ENCODE measurements at places on chromosomes 3 and 15. TPM values are rescaled to one million over a fixed set of nuclear protein-coding genes. Genes with fewer than 3 reads are reported as not detected.

DNA sequence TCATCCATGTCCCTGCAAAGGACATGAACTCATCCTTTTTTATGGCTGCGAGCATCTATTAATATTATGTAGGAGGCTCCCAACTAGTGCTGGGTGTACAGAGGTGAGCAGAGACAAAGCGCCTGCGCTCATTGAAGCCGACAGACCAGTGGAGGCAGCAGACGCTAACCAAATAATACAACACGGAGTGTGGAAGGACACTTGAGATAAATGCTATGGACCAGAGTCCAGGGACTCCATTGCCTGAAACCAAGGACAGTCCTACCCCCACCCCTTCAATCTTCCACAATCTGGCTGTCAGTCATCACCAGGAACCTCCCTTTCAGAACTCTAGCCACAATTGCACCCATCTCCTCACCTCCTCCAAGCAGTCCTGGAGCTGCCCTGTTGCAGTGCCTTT, 41.5 kb downstream of the KLHL6 start:
- H3K27me3 ChIP-seq, result peaks cover 27% of the 10 kb centered on the region
- H3K36me3 ChIP-seq, result no peaks in the 10 kb centered on the region
- no peak overlapping the region for H3K4me3 ChIP-seq
- H3K4me1 ChIP-seq, result no peaks in the 10 kb centered on the region
- no peak overlapping the region for H3K27ac ChIP-seq

- H3K27ac ChIP-seq, result no peak overlapping the region
- DNase-seq, result no peak
- H3K4me1 ChIP-seq, result peaks cover 5% of the 10 kb centered on the region
- no peak overlapping the region for H3K4me3 ChIP-seq
- no peaks in the 10 kb centered on the region for H3K36me3 ChIP-seq
- H3K27me3 ChIP-seq, result no peaks in the 10 kb centered on the region
Observed at GRCh38 chr3:129310111-129311011, 31.7 kb downstream of the HMCES start.

DNA sequence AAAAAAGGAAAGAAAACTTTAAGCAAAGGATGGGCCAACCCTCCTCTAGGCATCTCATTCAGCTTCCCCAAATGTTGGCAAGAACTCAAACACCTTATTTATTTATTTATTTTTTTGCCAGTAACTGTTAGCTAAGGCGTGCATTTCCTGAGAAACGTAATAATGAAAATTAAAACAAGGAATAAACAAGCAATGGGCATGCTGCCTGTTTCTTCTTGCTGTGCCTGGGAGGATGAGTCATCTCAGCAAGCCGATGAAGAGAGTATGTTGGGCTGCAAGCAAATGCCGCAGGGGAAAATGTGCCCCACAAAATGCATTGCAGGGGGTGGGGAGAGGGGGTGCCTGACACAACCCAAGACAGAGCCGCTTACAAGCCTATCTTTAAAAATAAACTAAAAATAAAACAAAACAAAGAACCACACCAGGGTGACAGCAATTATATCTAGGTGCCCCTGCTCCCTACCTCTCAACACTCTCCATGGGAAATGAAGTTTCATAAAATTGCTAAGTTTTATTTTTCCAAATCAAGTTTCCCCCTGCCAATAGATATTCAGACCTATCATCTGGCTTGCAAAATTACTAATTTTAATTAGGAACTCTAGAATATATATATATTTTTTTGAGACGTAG, 40.3 kb downstream of the EIF4E3 start:
- peaks cover 12% of the 10 kb centered on the region for H3K4me1 ChIP-seq
- DNase-seq, result peak; percentile 86
- H3K27ac ChIP-seq, result no peak overlapping the region
- H3K36me3 ChIP-seq, result no peaks in the 10 kb centered on the region
- no peaks in the 10 kb centered on the region for H3K27me3 ChIP-seq

DNA sequence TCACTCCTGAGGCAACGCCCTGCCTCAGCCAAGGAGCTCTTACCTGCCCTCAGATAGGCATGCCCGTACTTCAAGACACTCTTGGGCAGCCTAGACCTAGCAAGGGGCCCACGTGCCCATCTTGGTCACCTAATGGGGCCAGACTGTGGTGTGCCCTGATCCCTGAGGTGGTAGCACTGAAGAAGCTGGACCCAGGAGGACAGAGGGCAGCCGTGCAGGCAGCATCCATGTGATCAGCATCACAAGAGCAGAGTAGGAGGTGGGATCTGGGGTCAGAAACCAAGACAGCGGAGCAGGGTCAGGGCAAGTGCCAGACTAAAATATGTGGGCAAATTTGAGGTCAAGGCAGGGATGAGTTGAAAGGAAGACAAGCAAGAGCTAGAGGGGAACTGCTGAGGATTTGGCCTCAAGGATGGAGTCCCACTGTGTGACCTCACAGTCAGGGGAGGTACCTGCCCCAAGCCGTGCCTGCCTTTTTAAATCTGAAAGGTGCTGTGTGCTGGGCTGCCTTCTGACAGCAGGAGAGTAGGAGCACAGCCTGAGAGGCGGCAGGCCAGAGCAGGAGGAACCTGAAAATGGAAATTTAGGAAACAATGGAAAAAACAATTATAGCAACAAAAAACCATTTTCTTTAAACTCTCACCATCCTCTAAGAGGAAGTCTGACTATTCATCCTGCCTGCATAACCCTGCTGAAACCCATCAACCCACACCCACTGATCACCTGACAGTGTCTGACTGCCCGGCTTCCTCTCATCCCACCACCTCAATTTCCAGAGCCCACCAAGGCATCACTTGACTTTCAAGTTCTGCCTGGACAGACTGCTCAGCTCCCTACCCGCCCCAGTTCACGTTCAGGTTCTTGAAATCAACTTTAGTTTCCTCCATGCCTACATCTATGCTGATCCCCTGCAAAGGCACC, 7.3 kb downstream of the ZBTB38 start:
- H3K4me3 ChIP-seq, result no peak overlapping the region
- no peak overlapping the region for H3K27ac ChIP-seq
- peaks cover 40% of the 10 kb centered on the region for H3K36me3 ChIP-seq
- peaks cover 12% of the 10 kb centered on the region for H3K4me1 ChIP-seq
- H3K27me3 ChIP-seq, result no peaks in the 10 kb centered on the region
- no peak for DNase-seq

GRCh38 chr15:93247466-93248121, 158.6 kb upstream of the RGMA start:
- H3K4me3 ChIP-seq, result no peak overlapping the region
- H3K27ac ChIP-seq, result no peak overlapping the region
- DNase-seq, result no peak
- no peaks in the 10 kb centered on the region for H3K4me1 ChIP-seq

Gene DUOXA2
- total RNA-seq, result not detected

Gene PLA2G4B
- total RNA-seq, result under 0.01 TPM

DNA sequence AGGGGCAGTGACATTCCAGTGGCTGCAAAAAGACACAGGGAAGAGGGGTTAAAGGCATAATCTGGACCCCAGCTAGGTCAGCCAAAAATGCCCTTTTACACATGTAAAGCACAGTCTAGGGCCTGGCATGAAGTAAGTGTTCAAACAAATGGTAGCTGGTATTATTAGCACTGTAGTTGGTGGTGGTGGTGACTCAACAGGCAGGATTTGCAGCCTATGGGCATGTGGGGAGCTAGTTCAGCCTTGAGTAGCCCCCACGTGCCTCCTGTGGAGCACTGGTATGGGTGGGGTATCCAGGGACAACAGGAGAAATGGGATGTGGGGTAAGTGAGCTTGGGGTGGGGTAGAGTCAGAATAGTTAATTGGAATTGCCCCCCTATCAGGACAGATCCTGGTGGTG, 27.6 kb downstream of the DNASE1L3 start:
- no peak for DNase-seq
- no peak overlapping the region for H3K27ac ChIP-seq
